ENCODE measurements at places on chromosomes 7 and 10.

- DNase-seq = no peak
These were observed 16.3 kb downstream of the OR2AE1 start for GRCh38 chr7:99860281-99861127.

- DNase-seq = no peak
These were observed 16.6 kb upstream of the SLC18A3 start for GRCh38 chr10:49593564-49593875.

DNA sequence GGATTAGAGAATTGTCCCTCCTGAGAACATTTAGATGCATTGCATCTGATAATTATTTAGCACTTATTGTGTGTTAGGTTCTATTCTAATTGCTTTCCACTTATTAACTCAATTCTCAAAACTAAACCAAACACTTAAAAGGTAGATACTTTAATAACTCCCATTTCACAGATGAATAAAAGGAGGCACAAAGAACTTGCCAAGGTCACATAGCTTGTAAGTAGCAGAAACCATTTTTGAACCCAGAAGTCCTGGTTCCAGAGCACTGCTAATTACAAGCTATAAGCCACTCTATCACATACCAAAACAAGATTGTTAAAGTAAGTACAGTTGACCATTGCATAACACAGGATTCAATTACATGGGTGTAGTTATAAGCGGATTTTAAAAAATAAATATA lies 164.9 kb downstream of the CPED1 start:
- DNase-seq = no peak

GRCh38 chr7:25894002-25894901 lies 257.7 kb upstream of the NFE2L3 start:
- DNase-seq = no peak

DNA sequence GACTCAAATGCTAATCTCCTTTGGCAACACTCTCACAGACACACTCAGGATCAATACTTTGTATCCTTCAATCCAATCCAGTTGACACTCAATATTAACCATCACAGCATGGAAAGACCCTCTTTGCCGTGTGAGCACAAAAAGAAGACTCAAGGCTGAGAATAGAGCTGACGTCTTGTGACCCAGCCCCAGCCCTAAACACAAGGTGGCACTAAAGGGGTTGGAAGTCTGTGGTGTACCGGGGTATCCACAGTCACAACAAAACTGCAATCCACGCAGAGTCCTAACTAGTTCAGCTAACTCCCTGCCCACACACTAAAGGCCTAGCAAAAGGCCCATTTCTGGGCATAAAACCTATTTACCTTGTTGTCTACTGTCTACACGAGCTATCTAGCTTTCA lies 200.1 kb downstream of the ACTR3B start:
- DNase-seq = no peak

DNA sequence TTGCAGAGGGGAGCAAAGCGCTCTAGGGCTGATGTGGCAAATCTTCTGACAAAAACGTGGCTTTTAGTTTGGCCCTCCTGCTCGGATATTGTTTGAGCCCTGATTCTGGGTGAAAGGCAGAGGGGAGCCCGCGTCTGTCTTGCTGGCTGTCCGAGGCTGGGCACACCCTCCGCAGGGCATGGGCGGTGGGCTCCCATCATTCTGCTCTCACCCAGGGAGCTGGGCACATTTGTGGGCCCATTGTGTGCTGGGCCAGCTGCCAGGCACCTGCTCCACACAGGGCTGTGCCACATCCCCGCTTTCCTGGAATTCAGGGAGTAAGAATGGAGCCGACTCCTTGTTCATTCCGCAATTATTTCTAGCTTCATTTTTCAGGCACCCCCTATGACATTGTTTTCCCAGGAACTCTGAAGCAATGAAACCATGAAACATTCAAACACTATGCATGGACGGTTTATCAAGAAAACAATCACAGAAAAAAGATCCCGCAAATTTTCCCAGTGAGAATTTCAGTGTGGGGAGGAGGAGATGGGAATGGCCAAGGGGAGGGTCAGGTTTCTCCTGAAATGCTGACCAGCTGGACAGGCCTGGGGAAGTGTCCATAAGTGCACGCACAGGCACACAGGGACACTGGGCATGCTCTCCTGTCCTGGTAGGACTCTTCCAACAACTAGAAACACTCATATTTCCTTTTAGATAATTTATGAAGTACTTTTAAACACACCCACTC lies 341.1 kb downstream of the CXCL12 start:
- no peak for DNase-seq

DNA sequence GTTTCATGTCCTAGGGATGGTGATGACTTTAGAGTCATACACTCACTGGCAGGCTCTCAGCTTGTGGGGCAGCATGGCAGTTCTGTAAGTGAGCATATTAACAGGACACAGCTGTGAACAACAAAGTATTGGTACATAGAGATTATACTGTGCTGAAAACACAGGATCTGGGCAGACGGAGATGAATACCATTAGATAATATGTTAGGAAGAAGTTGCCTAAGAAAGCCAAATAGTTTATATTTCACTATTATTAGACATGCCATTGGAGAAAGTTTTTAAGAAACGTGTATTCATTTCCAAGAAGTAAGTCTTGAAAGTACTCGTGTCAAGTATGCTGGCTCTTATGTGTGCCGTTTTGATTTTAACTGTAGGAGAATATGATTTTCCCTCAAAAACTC lies 274.5 kb downstream of the INHBA start:
- DNase-seq = no peak

DNA sequence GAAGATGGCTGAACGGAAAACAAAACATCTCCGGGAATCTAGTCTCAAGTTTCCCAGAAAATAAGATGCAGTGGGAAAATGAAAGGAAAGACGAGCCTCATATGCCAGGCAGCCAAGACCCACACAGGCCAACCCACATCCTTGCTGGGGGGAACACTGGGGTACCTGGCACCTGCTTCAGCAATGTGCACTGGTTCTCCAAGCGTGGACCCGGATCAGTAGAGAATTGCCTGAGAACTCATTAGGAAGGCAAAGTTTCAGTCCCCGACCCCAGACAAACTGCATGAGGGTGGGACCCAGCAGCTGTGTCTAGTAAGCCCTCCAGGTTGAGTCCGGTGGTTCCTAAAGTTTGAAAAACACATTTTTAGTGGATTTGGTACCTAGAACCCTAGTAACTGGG lies 18.4 kb downstream of the FAM53B start:
- no peak for DNase-seq

DNA sequence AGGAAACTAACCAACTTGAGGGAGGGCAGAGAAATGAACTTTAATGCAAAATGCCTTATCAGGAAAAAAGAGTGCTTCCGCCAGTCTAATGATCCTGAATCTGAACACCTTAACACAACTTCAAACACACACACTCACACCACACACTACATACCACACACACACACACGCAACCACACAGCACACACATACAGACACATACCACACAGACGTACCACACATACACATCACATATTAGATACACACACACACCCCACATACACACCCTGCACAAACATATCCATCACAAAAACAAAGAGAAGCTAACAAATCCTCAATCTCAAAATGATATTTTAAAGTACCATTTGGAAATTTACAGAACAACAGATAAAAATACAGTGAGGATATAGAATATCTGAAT lies 175.5 kb downstream of the SFMBT2 start:
- DNase-seq = no peak

GRCh38 chr10:129837909-129838582 lies 126.0 kb downstream of the EBF3 start:
- DNase-seq = no peak

DNA sequence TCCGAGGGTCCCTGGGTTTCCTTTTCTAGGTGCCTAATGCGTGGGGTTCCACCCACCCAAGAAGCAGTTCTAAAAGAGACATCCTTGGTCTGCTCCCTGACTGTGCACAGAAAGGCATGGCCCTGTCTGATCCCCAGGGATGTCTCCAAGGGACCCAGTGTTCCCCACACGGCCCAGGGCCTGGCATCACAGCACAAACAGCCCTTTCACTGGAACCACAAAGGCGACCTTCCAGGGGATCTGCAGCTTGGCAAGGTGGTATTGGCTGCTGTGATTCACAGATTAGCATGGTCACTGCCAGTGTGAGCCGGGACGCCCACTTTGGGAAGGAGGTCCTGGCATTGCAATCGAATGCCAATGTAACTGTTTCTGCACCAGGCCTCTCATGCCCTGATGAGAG lies 6.4 kb downstream of the KCNMA1 start:
- no peak for DNase-seq

- no peak for DNase-seq
These were observed 9.1 kb downstream of the ADCY1 start for GRCh38 chr7:45583296-45583695.

DNA sequence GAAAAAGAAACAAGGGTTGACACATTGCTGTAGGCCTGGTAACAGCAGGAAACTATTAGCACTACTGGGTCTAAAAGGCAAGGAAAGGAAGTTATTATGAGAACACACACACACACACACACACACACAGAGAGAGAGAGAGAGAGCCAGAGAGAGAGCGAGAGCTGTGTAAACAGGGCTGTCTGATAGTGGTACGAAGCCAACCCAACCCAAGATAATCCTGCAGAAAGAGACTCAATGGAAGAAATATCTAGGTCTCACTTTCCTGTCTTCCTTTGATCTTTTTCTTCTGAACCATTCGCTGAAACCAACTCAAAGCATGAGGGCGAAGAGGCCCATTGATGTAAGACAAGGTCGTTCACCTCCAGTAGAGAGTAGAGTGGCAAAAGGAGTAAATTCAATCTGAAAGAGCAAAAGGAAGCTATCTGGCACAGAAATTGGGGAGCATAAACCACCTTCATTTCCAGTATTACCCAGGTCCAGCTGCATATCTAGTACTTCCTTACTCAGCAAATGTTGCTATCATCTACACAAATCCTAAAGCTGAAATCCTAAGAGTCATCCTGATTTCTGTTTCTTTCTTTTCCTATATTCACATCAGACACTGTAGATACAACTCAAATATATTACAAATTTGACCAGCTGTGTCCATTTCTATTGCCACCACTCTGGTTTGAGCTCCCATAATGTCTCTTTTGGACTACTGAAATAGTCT lies 110.2 kb downstream of the TMEM26 start:
- DNase-seq = no peak

- DNase-seq = no peak
These were observed 461.9 kb upstream of the KLF6 start for GRCh38 chr10:4246881-4247358.

GRCh38 chr10:69287181-69287580 lies 8.9 kb downstream of the HK1 start:
- no peak for DNase-seq

- no peak for DNase-seq
These were observed 65.7 kb upstream of the TBX20 start for GRCh38 chr7:35319606-35320005.

DNA sequence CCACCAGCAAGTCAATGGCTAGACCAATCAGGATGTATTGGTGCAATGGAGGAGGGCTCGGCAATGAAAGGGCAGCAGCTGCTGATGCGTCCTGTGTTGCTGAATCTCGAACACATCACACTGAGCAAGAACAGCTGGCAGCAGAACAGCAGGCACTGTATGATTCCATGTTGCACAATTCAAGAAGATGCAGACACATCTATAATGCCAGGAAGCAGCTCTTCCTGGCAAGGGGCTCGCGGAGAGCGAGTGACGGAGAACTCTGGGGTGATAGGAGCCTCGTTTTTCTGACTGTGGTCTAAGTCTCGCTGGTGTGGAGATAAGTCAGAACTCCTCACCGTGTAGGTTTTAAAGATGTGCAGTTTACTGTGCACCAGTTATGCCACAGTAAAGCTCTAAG lies 24.8 kb upstream of the PFKP start:
- DNase-seq = no peak

DNA sequence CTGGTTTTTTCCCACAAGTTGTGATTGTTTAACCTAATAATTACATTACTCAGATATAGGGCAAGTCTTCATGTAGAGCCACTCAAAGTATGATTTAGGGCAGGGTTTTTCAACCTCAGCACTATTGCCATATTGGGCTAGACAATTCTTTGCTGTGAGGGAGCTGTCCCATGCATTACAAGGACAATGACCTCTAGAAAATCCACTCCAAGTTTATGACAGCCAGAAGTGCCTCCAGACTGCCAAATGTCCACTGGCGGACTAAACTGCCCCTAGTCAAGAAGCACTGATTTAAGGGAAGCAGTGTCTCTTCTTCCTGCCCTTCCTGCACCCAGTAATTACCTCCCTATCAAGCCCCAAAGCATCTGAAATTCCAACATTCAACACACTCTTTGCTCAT lies 54.4 kb downstream of the ZNF800 start:
- no peak for DNase-seq

GRCh38 chr10:23413629-23414089 lies 25.2 kb upstream of the OTUD1 start:
- no peak for DNase-seq

GRCh38 chr7:1762238-1762945 lies 92.3 kb downstream of the ELFN1 start:
- DNase-seq = no peak

DNA sequence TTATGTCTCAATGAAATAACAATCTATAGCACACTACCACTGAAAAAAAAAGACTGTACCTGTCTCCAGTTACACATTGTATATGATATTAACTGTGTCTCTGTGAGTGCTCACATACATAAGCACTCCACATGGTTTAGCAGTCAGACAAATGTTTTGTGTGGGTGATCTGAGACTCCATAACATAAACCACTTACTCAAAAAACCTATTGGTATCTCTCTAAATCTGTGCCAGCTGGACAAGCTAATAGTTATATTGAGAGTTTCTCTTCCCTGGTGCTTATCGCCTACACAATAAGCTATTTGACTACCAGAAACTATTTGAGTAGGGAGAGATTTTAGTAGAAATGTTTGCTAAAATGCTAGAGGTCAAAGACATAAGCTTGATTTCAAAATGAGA lies 190.1 kb upstream of the AGR3 start:
- DNase-seq = no peak

- no peak for DNase-seq
These were observed 72.3 kb upstream of the APBB1IP start for GRCh38 chr10:26365681-26366358.
